ENCODE measurements at places on chromosomes 1 and 21.

- no peak for DNase-seq
Observed at GRCh38 chr1:22533244-22533895, 29.9 kb upstream of the EPHA8 start.

DNA sequence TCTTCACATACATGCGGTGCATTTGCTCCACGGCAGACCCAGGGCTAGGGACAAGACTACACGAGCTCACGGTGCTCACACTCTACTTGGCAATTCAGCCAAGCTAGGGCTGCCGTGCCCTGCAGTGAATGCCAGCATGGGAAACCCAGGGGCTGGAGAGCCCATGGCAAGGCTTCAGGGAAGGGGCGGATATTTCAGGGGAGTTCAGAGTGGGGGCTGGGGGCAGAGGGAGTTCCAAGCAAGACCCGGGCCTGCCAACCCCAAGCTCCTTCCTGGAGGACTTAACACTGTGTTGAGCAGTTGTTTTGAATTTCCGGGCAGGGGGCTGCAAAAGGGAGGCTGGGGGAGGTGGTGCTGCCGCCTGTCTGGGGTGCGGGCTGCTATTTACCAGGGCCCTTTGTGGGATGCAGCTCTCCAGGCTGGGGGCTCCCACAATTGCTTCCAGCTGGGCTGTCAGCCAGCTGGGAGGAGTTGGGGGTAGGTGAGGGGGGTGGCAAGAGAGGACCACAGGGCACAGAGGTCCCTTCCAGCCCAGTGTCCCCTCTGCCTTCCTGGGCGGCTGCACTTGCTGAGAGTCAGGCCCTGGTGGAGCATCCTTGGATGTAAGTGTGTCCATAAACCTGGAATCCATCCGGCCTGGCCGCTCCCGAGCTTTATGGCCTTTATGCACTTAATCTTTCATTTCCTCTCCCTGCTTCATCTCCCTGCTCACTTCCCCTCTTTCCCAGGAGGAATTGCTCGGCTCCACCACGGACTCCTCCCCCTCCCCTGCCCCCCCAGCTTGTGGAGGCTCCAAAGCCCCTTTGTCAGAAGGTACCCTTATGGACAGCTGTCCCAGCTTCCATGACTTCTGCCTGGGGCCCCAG lies 55.8 kb upstream of the SSBP3 start:
- DNase-seq = no peak

- DNase-seq = no peak
Observed at GRCh38 chr1:55289614-55290013, 74.5 kb upstream of the USP24 start.

DNA sequence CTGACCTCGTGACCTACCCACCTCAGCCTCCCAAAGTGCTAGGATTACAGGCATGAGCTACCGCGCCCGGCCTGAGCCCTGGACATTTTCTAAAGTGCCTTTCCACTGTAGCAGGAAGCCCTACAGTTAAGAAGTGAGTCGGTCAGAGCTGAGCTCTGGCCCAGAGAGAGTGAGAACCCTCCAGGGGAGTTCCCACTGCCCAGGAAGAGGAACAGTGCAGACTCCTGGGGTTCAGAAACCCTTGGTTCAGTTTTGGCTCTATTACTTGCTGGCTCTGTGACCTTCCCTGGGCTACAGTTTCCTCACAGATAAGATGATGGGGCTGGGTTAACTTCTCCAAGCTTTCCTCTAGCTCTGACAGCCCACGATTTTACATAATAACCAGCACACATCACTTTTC lies 20.9 kb downstream of the SLC9A1 start:
- DNase-seq = no peak

- DNase-seq = no peak
Observed at GRCh38 chr1:197463142-197463541, 195.1 kb downstream of the CRB1 start.

- no peak for DNase-seq
Observed at GRCh38 chr21:44618909-44619308, 7.0 kb downstream of the KRTAP10-8 start.

GRCh38 chr1:185345913-185346720 lies 29.1 kb upstream of the IVNS1ABP start:
- no peak for DNase-seq

GRCh38 chr1:197619008-197619640 lies 156.2 kb downstream of the DENND1B start:
- DNase-seq = no peak

DNA sequence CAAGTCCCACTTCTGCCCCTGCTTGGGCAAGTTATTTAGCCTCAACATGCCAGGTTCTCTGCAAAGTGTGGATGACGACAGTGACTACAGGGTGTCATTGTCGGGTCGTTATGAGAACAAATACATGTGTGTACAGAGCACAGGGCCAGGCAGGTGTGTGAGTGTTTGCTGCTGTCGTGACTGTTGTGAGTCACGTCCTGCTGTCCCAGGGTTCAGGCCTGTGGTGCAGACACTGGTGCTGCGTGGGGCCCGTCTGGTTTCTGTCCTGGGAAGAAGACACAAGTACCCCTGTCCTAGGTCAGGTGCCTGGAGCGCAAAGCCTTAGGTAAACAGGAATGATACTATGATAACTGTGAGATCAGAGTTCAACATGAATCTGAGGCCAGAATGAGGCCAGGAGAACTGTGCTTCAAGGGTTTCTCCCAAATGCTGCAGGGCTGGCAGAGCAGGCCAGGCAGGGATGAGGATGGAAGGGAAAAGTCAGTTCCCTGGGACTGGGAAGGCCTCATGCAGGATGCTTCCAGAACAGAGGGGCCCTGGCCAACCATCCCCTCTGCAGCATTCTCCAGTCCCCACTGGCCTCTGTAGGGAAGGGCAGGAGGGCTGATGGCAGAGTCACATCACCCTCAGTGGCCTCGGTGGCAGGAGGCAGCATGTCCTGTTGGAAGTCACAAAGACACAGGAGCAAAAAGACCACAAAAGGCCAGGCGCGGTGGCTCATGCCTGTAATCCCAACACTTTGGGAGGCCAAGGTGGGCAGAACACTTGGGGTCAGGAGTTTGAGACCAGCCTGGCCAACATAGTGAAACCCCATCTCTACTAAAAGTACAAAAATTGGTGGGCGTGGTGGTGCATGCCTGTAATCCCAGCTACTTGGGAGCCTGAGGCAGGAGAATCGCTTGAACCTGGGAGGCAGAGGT lies 15.7 kb downstream of the GPR157 start:
- no peak for DNase-seq

- DNase-seq = no peak
Observed at GRCh38 chr1:1092149-1092855, 18.2 kb upstream of the RNF223 start.

Data from nucleus accumbens (tissue), 56 donors.